ENCODE measurements at places on chromosomes 7 and 10.

GRCh38 chr7:134465491-134465890 lies 6.6 kb upstream of the AKR1B1 start:
- no peak for DNase-seq

GRCh38 chr10:86657396-86658011 lies 3.2 kb downstream of the OPN4 start:
- DNase-seq: no peak

GRCh38 chr7:30468791-30469190 lies 9.8 kb downstream of the NOD1 start:
- DNase-seq: no peak

DNA sequence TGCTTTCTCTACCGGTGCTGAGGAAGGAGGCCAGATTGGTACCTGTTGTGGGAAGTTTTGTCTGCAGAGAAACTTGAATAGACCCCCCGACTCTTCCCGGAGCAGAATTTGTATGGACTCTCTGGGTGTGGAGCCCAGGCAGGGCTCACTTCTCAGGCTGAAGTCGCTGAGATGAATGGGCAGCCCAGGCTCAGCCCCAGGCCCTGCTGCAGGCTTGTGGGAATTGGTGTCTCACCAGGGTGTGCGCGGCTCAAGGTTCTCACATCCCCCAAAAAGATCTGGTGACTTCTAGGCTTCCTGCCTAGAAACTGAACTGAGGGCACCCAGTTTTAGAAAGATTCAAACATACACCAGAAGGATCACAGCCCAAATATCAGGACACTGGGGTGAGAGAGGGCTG lies 103.5 kb downstream of the NEURL1 start:
- no peak for DNase-seq

DNA sequence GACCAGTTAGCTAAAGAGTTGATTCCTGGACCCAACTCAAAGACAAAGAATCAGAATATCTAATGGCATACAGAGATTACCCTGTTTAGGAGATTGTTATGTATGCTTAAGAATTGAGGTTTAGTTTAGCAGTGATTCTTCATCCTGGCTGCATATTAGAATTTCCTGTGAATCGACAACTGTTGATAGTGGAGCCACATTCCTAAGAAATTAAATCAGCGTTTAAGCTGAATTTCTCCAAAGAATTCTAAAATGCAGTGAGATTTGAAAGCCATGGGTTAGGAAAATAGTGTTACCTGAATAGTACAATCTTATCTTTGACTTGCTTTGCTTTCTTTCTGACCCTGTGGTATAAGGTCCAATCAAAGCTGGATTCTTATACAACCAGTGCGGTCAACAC lies 16.4 kb upstream of the FERD3L start:
- DNase-seq: peak; percentile 4

- DNase-seq: no peak
These were observed 12.8 kb upstream of the HERC4 start for GRCh38 chr10:68087685-68088401.

GRCh38 chr10:48272682-48273081 lies 1.8 kb downstream of the FRMPD2 start:
- no peak for DNase-seq

- no peak for DNase-seq
These were observed 245.9 kb upstream of the PODXL start for GRCh38 chr7:131802195-131802864.

DNA sequence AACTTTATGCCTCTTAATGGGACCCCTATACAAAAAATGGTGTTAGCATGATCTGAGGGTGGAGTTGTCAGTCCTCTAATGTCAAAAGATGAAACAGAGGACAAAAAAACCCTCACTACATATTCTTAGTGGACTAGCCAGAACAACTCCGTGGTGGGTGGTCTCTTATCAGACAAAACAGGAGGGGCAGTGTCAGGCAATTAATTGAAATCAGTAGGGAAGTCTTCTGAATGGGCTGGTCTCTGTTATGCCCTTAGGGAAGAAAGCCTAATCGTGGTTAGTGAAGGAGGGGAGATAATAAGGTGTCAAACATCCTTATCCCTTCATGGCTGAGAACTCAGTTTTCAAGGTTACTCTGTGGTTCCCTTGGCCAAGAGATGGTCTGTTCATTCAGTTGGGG lies 909.4 kb downstream of the GRID1 start:
- DNase-seq: no peak

DNA sequence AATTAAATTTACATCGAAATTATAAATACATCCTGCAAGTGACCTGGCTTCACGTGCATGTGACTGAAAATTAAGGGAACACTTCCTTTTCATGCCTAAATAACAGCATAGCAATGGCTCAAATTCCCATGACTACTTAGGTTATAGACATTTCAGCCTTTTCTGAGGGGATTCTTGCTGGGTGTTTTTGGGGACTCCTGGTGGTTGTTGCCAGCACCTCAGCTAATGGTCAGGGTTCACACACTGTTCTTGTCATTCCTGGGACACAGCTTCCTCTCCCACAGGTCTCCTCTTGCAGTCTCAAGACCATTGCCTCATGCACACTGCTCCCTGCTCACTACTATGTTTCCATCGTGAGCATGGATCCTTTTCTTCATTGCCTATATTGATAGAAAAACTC lies 148.9 kb upstream of the GLI3 start:
- DNase-seq: no peak

GRCh38 chr7:155701972-155702544 lies 57.6 kb downstream of the RBM33 start:
- no peak for DNase-seq

GRCh38 chr10:3844491-3845025 lies 59.5 kb upstream of the KLF6 start:
- no peak for DNase-seq

DNA sequence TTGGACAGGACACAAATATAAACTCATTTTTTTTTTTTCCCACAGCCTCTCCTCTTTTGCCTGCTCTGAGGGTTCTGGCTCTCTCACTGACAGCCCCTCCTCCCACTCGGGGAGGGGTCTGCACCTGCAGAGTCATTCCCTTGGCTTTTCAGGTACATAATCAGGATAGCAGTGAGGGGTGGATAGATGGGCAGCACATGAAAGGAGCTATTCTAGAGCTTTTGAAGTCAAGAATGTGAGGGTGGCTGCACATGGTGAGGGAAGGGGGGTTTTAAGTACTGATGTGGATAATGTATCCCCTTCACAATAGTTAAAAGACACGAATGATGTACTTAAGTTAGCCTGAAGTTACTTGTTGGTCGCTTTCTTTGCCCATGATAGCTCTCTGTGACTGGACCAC lies 76.2 kb downstream of the CFAP58 start:
- DNase-seq: no peak

- DNase-seq: no peak
These were observed 68.4 kb downstream of the ELFN1 start for GRCh38 chr7:1738511-1738910.

DNA sequence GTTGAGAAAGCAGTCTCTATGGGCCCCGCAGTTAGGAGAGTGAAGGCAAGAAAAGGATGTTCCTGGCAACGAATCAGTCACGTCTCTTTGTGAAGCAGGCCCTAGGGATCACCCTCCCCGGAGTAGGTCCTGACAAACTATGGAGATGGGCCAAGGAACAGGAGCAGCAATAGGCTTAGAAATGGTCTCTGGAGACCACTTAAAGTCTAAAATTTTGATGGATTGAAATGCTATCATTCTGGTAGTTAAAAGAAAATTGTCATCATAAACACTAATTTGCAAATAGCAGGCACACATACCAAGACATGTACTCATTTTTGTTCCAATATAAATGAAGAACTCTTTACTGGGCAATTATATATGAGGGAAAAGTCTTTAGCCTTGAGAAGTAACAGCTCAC lies 123.5 kb downstream of the ITGB8 start:
- no peak for DNase-seq

GRCh38 chr10:5814110-5815107 lies 1.2 kb upstream of the GDI2 start:
- DNase-seq: peak; percentile 18

DNA sequence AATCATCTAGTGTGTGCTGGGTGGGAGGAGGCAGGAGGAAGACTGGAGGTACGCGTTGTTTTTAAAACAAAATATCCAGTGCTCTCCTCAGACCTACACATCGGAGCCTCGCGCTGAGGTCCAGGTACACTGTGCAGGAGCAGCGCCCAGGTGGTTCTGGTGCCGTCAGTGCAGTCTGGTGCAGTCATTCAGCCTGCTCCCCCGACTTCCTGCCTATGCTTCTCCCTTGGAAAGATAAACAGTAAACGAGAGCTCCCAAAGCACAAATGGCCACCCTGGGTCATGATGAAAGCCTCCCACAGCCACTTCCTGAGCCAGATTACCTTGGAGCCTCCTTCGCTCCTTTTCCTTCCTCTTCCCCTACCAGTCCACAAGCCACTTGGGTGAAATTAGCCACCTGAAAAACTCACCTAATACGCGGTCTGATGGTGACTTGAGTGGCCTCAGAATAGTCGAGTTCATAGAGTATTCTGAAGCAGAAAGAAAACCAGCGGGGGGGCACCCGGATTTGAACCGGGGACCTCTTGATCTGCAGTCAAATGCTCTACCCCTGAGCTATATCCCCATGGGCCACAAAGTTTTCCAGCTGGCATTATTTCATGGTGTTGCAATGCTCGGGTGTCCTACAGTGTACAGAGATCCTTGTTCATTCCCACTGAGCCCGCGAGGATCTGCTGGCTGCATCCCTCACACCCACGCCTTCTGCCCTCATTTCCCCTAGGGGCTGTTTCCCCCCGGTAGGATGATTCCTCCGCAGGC lies 82.5 kb downstream of the ZNF467 start:
- DNase-seq: peak; percentile 78

GRCh38 chr7:102912742-102913141 lies at the start of gene LRRC17:
Gene LRRC17, plus strand, starts transcription at chr7:102913000. Its CDS starts 20,914 bp downstream, at chr7:102933914.
- DNase-seq: peak; percentile 87

DNA sequence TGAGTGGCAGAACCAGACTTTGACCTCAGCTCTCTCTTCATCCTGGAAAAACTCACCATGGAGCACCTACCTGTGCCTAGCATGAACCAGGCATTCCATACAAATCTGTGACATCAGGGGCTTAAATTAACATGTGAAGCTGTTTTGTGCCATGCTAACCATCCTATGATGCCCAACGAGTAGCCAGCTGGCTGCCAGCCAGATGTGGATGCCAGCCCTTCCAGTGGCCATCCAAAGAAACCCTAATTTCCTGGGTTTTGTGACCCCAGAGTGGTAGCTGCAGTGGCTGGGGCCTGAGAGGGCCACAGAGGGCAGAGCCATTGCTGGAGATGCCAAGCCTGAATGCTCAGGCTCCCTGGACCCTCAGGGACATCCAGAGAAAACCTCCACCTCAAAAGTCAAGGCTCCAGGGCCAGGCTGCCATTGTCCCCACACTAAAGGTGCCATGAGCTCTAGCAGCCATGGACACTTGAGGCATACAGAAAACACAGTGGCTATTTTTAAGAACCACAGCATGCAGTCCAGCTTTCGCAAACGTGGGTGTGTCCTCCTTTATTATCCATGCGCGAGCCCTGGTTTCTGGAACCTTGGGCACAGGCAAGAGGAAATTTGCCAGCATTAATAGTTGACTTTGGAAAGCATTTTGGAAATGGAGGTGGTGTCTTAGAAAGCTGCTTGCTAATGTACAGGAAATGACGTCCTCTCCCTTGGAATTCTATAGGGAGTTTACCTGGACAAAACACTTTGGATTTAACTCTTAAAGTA lies 6.0 kb downstream of the CPXM2 start:
- DNase-seq: no peak

- no peak for DNase-seq
These were observed 17.3 kb downstream of the CAMK2B start for GRCh38 chr7:44307905-44308595.

- no peak for DNase-seq
These were observed 129.3 kb upstream of the PHYHIPL start for GRCh38 chr10:59047180-59047579.

DNA sequence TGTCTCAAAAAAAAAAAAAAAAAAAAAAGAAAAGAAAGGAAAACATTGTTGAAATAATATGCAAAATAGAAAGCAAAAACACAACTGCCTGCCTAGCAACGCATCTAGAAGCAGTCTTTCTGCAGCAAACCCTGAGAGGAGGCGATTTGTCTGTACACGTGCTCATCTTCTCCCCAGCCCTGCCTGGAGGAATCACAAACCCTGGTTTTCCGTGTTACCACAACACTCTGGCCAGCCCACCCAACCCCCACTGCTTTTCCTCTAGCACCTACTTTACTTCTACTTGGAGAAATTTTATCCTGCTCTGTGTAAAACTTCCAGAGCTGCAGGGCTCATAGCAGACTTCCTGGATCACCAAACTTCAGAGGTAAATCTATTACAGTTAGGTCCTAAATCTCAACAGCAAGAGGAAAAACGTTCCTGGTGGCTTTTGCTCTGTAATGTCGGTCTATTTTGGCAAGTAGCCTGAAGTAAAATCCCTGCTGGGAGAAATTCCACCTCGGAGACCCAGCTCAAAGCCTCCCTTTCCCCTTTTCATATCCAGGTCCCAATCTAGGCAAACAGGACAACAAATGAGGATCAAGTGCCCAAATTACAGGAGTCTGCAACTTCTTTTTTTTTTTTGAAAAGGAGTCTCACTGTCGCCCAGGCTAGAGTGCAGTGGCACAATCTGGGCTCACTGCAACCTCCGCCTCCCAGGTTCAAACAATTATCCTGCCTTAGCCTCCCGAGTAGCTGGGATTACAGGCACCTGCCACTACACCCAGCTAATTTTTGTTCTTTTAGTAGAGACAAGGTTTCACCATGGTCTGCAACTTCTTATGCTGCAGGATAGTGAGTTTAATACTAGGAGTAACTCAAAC lies 91.6 kb downstream of the DNMBP start:
- DNase-seq: peak; percentile 63

- no peak for DNase-seq
These were observed 16.2 kb upstream of the SCIN start for GRCh38 chr7:12554351-12554750.

DNA sequence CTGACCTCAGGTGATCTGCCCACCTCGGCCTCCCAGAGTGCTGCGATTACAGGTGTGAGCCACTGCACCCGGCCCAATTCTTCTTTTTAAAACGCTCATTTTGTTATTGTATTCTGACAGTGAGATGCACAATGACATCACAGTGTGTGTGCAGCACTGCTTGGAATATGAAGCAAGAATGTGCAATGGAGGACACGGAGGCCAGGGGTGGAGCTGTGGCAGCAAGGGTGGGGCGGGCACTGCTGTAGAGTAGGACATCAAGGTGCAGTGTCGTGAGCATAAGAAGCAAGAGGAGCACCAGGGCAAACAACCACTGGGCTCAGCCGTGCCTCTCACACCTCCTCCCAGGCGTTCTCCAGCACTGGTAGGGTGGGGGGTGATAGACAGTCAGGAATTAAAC lies 26.8 kb upstream of the GRID1 start:
- no peak for DNase-seq

- DNase-seq: no peak
These were observed 163.5 kb upstream of the PLXDC2 start for GRCh38 chr10:19652750-19653149.
